Mammary epithelial cell (primary cell): ENCODE measurements at places on chromosomes 16 and 17. TPM values are rescaled to one million over a fixed set of nuclear protein-coding genes. Genes with fewer than 3 reads are reported as not detected.

DNA sequence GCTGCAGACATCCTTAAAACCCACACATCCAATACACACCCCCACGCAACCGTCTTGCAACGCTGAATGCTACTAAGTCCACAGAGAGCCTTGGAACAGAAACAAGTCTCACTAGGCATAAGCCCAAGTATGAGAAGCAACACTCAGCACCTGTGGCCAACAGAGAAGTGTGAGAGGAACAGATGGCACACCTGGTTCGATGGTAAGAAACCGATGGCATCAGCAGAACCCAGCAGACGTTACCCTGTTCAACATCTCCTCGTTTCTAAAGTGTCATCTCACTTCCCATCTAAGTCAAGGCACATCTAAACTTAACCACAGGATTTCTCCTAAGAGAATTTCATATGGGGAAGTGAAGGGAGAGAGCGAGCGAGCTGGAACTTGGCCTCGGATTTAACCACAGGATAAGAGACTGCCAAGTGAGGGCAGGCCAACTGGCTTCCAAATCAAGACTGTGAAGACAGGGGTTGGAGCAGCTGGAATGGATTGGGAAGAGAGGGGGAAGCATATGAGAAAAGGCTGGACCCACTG lies 41.0 kb downstream of the NXPH3 start:
- peak; percentile 32 for DNase-seq

DNA sequence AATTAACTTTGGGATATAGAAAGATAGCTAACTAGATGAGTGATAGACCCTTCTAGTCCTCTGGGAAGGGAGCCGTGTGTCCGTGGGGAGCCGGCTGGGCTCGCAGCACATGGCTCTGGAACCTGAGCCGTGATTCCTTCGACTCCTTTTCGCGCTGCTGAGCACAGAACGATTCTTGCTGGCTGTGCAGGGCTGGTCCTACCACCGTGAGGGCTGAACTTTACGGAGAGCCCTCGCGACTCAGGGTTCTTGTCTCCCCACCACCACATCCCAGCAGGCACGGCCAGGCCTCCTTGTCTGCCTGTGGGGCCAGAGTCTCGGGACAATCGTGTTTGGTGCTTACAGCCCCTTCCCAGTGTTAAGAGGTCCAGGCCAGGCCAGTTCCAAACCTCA lies 13.8 kb upstream of the TCF25 start:
- no peak for DNase-seq

Gene CACNG5
- not detected in 2 replicates for total RNA-seq

DNA sequence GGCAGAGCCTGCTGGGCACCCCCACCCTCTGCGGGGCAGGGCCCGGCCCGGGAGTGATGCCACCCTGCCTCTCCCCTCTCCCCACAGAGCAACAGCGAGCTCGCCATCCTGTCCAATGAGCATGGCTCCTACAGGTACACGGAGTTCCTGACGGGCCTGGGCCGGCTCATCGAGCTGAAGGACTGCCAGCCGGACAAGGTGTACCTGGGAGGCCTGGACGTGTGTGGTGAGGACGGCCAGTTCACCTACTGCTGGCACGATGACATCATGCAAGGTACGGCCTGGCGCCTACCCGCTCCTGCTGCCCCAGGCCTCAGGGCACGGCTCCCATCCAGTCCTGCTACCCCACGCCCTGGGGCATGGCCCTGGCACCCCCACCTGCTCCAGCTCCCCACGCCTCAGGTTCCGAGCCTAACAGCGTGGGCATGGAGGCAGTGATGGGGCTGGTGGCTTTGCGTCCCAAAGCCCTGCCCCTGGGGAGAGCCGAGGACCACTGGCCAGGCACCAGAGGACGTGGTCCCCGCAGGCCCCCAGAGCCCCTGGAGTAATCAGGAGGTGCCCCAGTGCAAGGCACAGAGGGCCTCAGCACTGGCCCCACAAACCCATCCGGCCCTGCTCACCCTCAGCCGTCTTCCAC lies 38.4 kb downstream of the TSC2 start:
- DNase-seq: no peak

GRCh38 chr17:2933606-2934005 lies 129.8 kb downstream of the OR1D5 start:
- DNase-seq: no peak

GRCh38 chr16:28981517-28981916 lies 3.3 kb upstream of the LAT start:
- no peak for DNase-seq

Gene OTOP3
- not detected for total RNA-seq

DNA sequence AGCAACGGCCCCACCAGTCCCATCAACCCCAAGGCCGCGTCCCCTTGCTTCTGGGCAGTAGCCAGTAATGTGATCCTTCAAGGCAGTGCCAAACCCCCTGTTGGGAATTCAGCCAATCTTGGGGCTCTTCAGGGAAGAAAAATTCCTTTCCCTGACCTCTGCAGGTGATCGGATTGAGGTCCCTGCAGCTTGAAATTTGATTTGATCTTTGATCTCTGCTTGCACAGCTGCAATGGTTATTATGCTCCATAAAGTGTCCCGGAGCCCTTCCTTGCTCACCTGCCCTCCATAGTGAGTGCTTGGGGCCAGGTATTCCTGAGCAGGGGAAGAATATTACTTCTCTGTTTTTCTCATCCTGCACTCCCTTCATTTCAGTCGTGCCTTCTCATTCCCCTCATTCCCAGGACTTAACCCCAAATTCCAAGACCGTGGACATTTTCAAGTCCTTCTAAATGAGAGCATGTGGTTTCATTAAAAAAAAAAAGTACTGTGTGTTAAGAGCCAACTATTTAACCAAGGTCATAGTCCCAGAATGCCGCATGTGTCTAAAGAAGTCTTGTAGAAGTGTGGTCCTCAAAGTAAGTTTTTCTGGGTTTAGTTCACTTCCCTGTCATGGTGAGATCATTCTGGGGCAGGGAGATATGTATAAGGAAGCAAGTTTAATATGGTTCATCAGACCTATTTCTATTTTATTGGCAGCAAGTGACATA lies 56.3 kb downstream of the SOX9 start:
- DNase-seq: no peak

Gene MYH1
- total RNA-seq: not detected in 2 replicates

- peak; percentile 96 for DNase-seq
Measured at GRCh38 chr16:3021449-3022207, 1.5 kb downstream of the TNFRSF12A start.

GRCh38 chr17:19724501-19725420 lies 8.4 kb upstream of the SLC47A2 start:
- peak; percentile 75 for DNase-seq

- DNase-seq: no peak
Measured at GRCh38 chr16:75053791-75054555, 55.1 kb downstream of the ZNRF1 start.

DNA sequence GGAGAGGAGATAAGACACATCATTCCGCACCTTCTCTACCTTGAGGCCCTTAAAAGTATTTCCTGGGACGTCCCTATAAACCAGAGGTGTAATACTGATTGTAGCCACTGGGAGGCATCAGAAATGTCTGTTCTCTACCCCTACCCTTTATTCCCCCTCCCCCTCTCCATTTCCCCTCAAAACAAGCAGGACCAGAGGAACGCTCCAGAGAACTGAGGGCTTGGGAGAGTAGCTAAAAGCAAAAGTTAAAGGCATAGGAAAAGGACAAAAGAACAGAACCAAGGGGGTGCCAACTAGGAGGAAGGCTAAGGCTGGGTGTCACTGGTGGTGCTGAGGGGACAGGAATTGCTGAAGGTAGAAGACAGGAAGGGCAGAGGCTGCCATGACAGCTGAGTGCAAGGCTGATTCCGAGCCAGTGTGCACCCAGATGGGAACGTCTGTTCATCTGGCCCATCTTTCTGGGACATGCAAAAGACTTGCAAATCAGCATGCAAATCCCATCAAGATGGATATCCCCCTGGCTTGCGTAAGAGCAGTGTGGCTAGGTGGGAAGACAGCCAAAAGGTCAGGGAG lies 6.7 kb downstream of the CAMTA2 start:
- DNase-seq: no peak

- DNase-seq: no peak
Measured at GRCh38 chr17:4258867-4259266, 4.9 kb downstream of the ANKFY1 start.

GRCh38 chr17:67260170-67260987 lies 15.4 kb upstream of the HELZ start:
- peak; percentile 50 for DNase-seq

- DNase-seq: peak; percentile 95
Measured at GRCh38 chr17:76370261-76370993, 14.0 kb upstream of the SPHK1 start.

- peak; percentile 38 for DNase-seq
Measured at GRCh38 chr17:8109661-8110455, 8.5 kb downstream of the ALOXE3 start.

GRCh38 chr16:89363621-89364393 lies 126.6 kb downstream of the ANKRD11 start:
- peak; percentile 73 for DNase-seq

DNA sequence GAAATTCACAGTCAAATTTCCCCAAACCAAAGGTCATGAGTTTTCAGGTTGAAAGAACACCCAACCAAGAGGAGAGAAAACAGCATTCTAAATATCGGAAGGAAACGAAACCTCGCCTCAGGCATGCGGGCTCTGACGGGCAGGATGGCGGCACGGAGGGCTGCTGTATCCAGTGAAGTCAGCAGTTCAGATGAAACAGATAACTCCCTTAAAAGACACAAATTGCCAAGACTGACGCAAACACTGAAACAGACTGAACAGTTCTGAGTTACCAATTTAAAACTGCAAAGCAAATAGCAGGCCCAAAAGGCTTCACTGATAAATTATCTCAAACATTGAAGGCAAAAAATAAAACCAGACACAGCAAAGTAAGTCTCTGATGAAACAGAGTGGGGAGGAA lies 20.6 kb upstream of the CDH15 start:
- no peak for DNase-seq

DNA sequence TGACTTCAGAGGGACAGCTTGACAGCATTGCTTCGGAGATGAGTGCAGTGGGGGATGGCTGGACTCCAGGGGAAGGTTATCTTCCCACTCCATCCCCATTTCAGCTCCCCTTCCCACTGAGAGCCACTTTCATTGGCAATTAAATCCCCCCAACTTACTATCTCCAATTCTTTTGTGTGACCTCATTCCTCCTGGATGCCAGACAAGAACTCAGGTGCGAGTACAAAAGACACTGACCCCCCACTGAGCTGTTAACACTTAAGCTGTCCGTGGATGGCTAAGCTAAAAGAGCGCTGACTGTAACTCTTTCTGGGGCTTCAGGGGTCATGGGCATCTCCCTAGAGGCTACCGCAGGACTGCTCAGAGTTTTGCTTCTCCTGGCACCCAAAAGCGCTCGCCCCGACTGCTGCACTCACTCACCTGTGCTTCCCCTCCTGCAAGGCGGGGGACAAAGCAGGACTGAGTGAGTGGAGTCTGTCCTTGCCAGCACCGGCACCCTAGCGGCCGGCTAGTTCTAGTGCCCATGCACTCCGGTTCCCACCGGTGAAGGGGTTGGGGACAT lies 44.8 kb upstream of the FBXO47 start:
- no peak for DNase-seq

DNA sequence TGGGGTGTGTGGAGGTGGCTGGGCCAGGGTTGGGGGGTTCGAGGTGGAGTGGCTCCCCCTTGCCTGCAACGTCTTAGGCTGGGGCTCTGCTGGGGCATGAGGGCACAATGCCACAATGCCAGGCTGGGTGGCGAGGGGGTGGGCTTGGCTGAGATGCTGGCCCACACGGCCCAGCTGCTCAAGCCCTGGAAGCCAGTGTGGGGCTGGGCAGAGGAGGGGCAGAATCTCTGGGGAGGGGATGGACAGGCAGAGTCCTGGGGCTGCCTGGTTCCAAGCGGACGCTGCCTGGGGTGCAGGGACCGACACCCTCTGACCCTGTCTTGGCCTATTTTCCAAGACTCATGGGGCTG lies 37.5 kb upstream of the SSTR5 start:
- DNase-seq: no peak

Gene TEX14
- 0.24 and 0.38 TPM in 2 replicates for total RNA-seq

- peak; percentile 55 for DNase-seq
Measured at GRCh38 chr16:569445-570254, at the start of gene PIGQ. PIGQ (plus strand) TSS chr16:569968; CDS start chr16:574075, 4,107 bp downstream.

- DNase-seq: no peak
Measured at GRCh38 chr17:57284984-57285646, 28.8 kb downstream of the MSI2 start.

Gene GPRC5C
- 6.8 and 10.5 TPM in 2 replicates for total RNA-seq
